ENCODE measurements at places on chromosomes 1 and 21. TPM values are rescaled to one million over a fixed set of nuclear protein-coding genes. Genes with fewer than 3 reads are reported as not detected.

FCRLB gene
- 1.0 TPM for total RNA-seq

DNA sequence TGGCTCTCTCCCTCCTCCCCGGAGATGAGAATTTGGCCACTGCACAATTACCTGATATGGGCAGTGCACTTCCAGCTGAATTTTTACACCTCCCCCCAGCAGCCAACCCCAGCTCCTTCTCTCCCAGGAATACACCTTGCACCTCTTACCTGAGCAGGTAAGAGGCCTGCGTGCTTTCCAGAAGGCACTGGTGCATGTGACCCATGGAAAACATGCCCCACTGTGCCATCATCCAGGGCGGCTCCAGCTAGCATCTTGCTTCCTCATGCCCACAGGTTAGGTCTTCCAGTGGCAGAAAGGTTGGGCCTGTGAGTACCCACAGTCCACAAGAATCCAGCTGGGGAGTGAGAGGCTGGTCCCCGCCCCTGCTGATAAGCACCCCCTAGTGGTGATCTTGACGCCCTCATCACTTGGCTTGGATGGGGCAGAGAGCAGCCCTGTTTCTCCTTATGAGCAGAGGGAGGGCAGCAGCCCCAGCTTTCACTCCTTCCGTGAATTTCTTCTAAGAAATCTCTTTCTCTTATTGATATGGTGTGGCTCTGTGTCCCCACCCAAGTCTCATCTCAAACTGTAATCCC lies 57.8 kb downstream of the EDARADD start:
- DNase-seq, result no peak

- DNase-seq, result no peak
Observed at GRCh38 chr21:25371841-25372425, 235.3 kb downstream of the MRPL39 start.

DNA sequence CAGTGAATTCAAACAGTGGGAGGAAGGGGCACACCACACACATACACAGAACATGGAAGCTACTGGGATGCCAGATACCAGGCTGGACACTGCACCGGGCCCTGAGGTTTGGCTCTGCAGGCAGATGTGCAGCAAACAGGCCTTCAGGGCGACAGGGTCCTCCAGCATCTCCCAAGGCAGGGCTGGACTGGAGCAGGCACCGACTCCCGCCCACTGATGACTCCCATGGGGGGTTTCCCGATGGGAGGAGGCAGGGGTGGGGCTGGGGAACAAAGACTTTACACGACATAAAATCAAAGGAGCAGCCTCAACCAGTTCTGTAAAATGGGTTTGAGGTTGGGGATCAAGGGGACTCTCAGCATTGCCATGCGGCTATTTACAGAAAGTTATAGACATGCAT lies 118.1 kb downstream of the SYT2 start:
- no peak for DNase-seq

ZNF593OS gene
- not detected for total RNA-seq

GNAT2 gene
- 0.21 TPM for total RNA-seq

HPDL gene
- total RNA-seq, result 0.21 TPM

DNA sequence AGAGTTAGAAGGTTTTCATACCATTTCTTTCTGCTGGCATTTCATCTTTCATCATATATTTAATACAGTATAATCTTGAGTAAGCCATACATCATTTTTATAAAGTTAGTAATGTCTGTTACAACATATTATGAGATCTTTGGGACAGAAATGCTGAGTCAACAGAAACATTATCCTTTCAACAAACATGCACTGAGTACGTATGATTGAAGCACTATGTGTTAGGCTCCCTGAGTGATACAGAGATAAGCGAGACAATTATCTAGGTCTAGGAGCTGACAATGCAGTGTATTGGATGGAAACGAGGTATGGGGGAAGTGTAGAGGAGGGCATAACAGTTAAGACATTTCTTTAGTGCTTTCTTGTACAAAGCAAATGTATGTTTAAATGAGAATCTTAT lies 19.7 kb upstream of the GPR52 start:
- peak; percentile 6 for DNase-seq

GCSAML gene
- 0.72 TPM for total RNA-seq

CCDC18 gene
- 8.6 TPM for total RNA-seq

GRCh38 chr1:32972814-32973428 lies 8.3 kb upstream of the RNF19B start:
- peak; percentile 79 for DNase-seq

DNA sequence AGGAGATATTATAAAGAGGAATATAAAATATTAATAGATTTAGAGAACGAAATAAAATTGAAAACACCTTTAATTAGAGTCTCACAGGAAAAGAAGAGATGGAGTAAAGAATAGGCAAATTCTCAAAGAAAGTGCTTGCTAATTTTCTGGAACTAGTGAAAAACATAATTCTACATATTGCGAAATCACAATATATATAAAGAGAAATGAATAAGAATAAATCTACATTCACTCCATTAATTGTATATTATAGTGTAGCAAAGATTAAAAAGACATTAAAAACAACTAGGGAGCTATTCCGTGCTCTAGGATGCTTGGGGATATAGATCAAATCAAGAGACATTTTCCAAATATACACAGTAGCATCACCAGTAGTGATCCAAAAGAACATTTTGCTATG lies 685.2 kb upstream of the NCAM2 start:
- DNase-seq, result no peak

SIKE1 gene
- total RNA-seq, result 47.1 TPM

DNA sequence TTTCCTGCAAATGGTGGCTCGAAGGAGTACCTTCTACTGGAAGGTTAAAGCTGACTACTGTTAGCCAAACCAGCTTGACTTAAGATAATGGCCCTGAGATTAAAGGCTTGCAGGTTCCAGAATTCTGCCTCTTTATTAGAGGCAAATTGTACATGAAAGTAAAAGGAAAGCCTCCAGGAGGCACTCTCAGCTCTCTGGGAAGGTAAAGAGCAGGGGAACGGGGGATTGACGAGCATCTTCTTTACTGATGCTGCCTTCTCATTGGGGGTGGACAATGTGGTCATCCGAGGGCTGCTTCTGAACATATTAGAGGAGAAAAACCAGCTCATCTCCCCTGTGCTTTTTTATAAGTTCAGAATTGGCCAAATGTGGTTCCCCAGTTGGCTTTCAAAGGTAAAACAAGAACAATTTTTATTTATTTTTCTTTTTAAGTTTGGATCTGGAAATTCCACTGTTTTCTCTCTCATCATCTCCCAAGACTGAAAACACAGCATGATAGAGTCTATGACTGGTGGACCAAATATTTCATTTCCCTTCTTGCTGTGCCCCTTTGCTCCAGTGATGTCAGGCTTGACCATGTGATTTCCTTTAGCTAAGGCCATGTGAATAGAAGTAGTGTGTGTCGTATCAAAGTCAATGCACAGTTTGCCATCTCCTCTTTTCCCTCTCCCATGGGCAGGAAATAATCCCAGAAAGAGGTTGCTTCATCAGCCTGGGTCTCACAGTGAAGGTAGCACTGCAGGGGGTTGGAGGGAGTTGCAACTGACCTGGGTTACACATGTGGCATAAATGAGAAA lies 292.7 kb downstream of the PRDM2 start:
- peak; percentile 14 for DNase-seq

DNA sequence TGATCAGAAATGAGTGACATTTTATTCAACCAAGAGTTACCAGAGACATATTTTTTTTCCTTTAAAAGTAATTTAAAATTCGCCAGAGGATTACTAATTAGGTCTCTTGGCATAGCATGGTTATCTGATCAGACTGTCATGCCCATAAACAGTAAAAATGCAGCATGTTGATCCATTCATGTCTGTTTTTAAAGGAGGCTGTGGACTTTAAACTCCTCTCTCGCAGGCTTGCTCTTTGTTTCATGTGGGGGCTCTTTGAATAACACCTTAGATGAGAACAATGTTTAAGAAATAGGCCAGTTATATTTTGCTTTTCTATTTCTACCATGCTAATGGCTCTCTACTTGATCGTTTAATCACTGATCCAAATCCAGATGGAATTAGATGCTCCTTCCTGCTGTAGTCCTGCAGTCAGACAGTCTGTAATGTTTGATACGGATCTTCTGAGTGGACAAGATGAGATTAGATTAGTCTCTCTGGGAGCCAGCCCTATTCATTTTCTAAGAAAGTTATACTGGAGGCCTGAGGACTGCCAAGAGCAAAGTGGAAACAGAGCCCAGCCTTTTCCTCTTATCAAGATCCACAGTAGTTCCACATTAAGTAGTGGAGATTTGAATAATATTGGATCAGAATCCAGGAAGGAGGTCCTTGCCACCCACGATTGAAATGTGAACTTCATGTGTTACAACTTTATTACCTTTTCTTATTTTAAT lies 197.4 kb downstream of the HS2ST1 start:
- DNase-seq, result no peak

DNA sequence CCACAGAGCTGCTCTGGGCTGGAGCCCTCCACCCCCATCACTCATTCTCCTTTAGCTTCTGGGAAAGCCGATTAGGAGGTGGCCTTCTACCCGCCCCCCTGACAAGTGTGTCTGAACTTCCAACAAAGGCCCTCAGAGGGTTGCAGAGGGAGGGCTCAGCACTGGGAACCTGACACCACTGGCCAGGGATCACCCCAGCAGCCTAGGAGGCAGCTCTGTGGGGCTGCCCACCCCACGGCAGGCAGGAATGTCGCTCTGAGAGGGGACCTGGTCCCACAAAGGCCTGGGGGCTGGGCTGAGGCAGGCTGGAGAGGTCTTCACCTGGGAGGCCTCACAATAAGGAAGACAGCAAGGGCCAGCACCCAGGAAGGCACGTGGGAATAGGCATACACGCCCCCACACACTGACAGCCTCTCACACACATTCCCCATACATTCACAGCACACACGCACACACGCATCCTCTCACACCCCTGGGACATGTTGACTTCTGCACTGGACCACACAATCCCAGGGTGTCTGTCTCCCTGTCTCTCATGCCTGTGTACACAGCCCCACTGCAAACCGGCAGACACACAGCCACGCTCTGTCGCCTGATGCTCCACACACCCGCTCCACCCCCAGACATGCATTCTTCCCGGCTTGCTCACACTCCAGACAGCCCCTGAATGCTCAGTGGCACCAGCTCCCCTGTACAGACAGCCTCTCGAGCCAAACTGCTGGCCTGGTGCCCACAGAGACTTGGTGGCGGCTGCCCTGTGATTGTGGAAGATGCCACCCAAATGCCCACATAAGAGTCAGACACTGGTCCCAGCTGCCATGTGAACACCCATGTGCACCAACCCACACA lies 30.7 kb downstream of the DMBX1 start:
- peak; percentile 21 for DNase-seq

- DNase-seq, result no peak
Observed at GRCh38 chr1:82106672-82107071, 305.9 kb downstream of the ADGRL2 start.

GRCh38 chr1:15949453-15950245 lies 26.3 kb downstream of the ZBTB17 start:
- peak; percentile 95 for DNase-seq

PLA2G2F gene
- not detected for total RNA-seq

- no peak for DNase-seq
Observed at GRCh38 chr1:200862713-200863415, 9.9 kb upstream of the GPR25 start.

MIA3 gene
- total RNA-seq, result 51.0 TPM

- peak; percentile 3 for DNase-seq
Observed at GRCh38 chr21:30733026-30733425, 14.0 kb downstream of the KRTAP21-2 start.

DCST1 gene
- total RNA-seq, result not detected

- DNase-seq, result no peak
Observed at GRCh38 chr1:200128944-200129879, 101.7 kb downstream of the NR5A2 start.

GRCh38 chr1:89688607-89689006 lies 55.7 kb downstream of the LRRC8C start:
- DNase-seq, result no peak

DNA sequence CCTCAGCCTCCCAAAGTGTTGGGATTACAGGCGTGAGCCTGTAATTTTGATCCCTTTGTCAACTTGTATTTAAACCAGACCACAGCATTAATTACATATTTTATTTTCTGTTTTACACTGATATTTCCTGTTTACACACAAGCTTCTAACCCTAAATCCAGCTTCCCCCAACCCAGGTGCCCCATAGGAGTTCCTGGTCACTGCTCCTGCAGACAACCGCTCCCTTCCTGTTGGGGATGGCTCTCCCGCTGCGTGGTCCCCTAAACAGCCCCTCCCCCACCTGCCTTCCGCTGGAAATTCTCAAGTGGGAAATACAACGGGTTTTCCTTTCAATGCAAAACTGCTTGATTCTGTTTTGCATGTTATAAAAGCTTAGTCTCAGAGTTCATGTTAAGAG lies 3.7 kb downstream of the CSTB start:
- DNase-seq, result no peak

DNA sequence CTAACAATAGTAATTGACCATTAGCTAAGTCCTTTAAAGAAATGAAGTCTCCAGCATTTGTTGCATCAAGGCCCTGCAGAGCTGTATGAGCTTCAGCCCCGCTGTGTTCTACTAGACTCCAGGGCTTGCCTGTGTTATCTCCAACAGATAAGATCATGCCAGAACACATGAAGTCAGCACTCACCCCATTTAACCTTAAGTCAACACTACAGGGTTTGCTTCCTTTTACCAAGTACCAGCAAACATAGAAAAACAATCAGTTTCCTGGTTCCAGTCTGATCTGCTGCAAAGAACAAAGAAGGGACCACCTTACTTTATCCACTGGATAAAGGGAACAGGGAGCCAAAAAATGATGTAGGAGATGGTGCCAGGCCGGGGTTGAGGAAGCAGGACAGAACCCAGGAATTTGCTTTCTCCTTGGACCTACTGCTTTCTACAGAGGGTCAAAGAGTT lies 41.3 kb upstream of the ENAH start:
- no peak for DNase-seq

OR2L2 gene
- total RNA-seq, result not detected

- no peak for DNase-seq
Observed at GRCh38 chr1:159009287-159009686, 420 bp upstream of the IFI16 start.

Data from tongue (tissue), 3 donors.